Chondrocyte (in vitro differentiated cells): ENCODE measurements at places on chromosomes 5 and 9.
A peak's percentile ranks its signal among the peaks of the same experiment; 100 is the strongest.

DNA sequence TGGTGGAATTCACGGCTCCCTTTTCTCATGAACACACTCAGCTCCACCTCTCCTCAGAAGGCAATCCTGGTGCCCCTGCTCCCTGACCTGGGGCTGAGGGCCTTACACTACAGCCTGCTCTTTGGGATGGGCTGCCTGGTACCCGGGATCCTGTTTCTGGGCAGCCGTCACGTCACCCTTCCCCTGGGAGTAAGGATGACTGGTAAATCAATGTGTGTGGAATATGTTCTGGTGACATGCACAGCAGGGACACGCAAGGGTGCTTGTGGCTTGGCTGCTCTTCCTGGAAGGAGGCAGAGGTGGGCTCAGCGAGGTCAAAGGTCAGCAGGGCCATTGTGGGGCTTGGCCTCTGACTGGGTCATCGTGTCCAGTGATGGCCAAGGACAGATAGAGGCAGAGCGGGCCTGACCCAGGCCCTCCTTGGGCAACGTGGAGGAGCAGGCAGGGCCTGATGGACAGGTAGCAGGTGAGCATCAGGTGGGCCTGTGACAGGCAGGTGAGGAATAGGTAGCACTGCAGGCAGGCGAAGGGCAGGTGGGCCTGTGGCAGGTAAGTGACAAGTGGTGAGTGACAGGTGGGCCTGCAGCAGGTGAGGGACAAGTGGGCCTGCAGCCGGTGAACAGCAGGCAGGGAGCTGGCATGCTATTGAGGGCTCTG lies 399.4 kb upstream of the IRX4 start:
- DNase-seq, result no peak

DNA sequence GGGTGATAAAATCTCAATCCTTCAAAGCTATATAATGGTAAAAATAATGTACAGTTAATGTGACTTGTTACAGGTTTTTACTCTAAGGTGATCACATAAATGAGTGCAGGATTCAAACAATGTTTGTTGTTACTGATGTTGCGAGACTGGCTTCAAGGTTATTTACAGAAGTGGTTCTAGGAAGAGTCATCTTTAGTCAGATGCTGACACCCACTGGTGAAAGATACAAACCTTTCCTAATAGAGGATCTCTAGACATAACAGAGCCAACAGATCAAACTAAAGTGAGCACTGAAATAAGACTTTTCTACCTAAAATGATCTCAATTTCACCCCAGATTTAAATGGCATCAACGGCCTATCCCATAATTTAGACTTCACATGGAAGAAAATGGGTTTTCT lies 20.2 kb downstream of the ARSB start:
- no peak for DNase-seq

GRCh38 chr9:10062629-10063395 lies 550.0 kb downstream of the PTPRD start:
- DNase-seq, result no peak

DNA sequence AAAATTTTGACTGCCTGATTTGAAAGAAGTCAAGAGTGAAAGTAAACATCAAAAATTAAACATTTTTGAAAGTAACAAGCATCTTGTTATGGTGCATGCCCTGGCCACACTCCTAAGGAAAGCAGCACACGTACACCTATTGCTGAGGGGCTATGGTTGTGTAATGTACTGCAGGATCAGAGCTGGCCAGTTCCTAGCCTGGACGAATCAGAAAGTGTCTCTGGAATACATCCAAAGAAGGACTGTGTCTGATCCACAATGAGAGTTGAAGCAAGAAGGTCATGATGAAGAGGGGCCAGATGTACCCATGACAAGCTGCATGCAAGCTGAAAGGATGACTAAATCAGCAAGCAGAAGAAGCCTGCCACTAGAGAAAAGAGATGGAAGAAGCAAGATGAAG lies 618.2 kb downstream of the TLE1 start:
- DNase-seq, result no peak

DNA sequence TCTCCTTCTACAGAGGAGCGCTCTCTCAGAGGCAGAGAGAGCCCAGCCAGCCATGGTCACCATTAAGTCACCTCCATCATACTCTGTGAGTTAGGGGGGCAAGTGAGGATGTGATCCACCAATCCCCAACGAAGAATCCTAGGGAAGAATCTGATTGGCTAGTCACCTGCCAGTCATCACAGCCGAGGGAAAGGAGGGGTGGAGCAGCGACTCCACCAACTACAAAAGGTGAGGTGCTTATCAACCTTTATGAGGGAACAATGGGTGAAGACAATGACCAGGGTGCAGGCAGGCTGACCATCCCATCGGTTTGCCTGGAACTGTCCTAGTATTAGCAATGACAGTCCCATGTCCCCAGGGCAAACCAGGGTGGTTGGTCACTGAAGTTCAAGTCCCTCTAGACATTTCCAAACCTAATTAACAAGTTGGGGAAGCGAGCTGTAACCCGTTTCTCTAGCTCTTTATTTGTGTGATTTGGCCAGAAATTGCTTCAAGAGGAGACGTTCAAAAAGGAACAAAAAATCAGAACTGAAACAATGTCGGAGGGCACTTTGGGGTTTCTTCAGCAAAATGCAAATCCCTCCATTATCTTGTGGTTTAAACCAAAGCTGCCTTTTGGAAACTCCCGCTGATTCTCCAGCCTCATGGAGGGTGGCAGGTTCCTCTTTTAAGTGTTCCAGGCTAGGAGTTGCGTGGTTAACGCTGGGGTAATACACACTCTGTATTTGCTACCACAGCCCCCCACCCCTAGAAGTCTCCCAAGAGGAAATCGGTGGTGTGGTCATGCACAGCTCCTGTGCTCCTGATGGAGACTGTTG lies 18.8 kb upstream of the FCN1 start:
- DNase-seq, result no peak

- DNase-seq, result no peak
Observed at GRCh38 chr5:172640822-172641358, at the start of gene NEURL1B. NEURL1B (plus strand) TSS chr5:172641263; CDS start chr5:172641407, 144 bp downstream.

- DNase-seq, result no peak
Observed at GRCh38 chr9:37683531-37684371, 33.0 kb downstream of the FRMPD1 start.

DNA sequence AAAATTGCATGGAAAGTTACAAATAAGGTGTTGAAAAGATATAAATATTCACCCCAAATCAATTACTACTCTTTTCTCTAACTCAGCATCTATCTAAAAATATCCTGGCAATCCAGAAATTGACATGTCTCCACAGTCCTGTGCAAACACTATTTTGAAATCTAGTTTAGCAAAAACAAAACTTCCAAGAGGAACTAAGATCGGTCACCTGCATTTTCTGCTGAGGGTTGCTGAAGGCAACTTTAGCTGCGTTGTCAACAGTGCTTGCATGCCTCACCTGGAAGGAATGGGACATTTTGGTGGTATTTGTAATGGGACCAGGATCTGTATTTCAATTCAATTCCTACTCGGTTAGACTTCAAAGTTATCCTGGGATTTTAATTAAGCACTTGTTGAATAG lies 398.3 kb downstream of the NTRK2 start:
- no peak for DNase-seq

DNA sequence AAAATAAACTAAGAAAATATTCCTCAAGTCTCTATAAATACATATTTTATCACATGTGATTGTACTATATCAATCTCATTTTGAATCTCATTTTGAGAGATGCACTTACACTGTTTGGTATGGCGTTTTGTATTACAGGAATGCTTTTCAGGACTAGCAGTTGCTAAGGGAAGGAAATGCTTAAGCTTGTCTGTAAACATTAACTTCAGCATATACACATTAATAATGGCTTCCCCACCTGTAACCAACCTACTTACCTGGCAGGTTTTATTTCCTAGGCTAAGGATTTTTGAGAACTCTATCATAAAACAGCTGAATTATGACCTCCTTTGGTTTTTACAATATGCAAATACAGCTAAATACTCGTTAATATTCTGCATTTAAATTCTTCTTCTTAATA lies 141.0 kb upstream of the GRHPR start:
- no peak for DNase-seq

GRCh38 chr9:96467784-96468183 lies 17.8 kb downstream of the HABP4 start:
- no peak for DNase-seq

DNA sequence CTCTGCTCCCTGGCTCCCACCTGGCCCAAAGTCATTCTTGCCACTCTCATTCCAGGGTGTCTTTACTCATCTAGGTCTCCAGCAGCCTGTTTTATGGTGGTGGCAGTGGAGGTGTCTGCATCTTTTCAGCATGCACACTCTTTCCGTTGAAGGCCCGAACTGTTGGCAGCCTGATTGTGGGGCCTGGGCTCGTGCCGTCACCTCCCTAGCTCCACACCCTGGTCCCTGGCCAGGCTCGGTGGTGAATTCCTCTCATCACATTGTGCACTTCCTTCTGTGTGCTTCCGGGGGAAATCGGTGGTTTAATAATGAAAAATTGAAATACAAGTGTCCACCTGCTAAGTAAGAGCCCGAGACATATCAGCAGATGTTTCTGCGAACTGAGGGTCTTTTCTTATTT lies 214.3 kb downstream of the TRIO start:
- DNase-seq, result no peak

DNA sequence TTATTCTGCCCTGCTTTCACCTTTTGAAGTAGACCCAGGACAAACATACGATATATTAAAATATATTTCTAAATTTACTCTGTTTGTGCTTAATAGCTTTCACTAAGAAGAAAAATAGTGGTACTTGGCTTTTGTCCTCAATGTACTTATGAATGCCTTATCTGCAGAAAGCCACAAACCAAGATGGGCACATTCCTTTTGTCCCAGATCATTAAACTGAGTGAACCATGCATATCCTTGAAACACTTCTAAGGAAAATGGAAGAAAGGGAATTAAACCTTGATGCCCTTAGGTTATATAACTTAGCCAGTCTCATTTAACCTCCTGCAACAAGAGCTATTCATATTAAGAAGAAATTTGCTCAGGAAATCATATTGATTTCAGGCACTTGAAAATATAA lies 553.8 kb upstream of the CDH9 start:
- DNase-seq, result no peak

GRCh38 chr9:110623462-110624025 lies 44.0 kb upstream of the SVEP1 start:
- no peak for DNase-seq

GRCh38 chr5:136522217-136522956 lies 157.0 kb upstream of the TRPC7 start:
- DNase-seq, result no peak

DNA sequence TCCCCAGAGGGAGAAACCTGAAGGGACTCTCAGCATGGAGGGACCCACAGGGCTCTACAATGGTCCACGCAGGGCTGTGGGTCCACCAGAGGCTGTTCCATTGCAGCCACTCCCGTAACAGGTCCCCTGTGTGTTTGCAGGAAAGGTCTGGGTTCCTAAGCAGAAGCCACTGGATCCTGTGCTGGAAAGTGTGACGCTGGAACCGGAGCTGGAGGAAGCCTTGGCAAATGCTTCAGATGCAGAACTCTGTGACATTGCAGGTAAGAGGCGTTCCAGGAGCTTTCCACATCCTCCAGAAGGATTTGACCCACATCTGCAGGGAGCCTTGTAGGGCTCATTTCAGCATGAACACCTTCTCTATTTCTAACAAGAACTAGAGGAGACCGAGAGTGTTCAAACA lies 51.7 kb downstream of the TMOD1 start:
- no peak for DNase-seq

DNA sequence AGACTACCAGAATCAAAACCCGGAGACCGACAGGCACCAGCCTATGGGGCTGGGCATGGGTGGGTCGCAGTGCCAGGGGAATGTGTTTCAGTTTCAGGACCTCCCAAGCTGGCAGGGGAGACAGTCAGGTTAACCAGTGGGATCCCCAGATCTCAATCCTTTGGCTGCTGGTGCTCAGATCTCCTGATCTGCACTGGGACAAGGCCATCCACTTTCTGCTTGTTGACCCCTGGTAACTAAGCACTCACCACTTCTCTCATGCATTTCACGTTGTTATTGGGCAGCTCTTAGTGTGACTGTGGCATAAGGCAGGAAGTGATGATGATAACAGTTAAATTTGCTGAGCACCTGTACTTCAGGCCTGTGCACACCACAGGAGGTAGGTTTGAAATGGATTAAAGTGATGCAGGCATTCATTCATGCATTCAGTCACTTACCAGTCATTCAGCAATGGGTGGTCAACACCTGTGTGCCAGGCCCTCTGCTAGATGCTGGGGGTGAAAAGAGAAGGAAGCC lies 42.1 kb upstream of the STXBP1 start:
- DNase-seq, result no peak

DNA sequence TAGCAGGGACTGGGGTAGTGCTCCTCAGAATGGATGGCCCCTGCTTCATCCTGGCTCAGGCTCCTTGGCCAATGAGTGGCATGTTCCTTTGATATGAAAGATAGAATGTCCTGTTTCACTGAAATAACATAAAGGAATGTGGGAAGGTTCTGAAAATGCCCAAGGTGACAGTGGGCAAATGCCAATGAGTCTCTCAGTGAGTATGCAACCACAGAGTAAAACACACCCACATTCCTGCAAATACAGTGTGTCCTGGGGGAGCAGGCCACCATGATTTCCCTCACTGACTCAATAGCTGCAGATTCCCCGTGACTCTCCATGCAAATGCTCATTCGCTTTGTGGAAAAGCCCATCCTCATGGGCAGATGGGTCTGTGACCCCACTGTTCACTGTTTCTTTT lies 36.4 kb downstream of the ZNF366 start:
- DNase-seq, result no peak

GRCh38 chr9:135240222-135240621 lies 152.8 kb downstream of the OLFM1 start:
- DNase-seq, result peak; percentile 50

DNA sequence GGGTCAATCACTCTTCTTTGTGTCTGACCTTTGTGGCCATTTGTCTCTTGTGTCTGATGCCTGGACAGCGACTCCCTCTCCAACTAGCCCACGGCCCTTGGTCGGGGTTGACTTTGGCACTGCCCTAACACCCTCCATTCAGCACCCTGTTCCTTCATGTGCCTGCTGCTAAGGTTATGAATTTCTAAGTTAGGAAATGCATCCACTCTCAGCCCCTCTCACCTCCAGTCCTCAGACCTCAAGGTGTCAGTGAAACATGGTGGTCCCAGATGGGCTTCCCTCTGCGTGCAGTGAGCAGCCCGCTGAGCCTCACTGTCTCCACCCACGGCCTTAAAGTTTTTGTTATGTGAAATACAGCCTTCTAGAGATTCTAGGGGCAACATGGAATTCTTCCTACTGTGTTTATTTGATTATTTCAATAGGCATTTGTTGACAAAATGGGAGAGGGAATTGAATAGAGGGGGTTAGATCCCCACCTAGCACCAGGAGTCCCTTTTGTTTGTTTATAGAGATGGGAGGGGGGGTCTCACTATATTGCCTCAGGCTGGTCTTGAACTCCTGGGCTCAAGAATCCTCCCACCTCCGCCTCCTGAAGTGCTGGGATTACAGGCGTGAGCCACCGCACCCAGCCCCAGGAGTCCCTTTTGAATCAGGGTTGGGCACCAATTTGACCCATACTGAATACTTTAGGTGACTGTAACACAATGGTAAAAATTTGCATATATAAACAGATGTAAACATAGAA lies 1.6 kb upstream of the GLIPR2 start:
- DNase-seq, result no peak

GRCh38 chr5:102818934-102819333 lies 63.8 kb downstream of the PAM start:
- no peak for DNase-seq
